ENCODE measurements at places on chromosomes 1 and 21. TPM values are rescaled to one million over a fixed set of nuclear protein-coding genes. Genes with fewer than 3 reads are reported as not detected.

GRCh38 chr1:110493059-110493699 is 25.8 kb downstream of the KCNA10 start:
- DNase-seq, result no peak

- DNase-seq, result peak; percentile 58
Measured at GRCh38 chr1:173122958-173123852, 72.5 kb upstream of the TNFSF18 start.

DNA sequence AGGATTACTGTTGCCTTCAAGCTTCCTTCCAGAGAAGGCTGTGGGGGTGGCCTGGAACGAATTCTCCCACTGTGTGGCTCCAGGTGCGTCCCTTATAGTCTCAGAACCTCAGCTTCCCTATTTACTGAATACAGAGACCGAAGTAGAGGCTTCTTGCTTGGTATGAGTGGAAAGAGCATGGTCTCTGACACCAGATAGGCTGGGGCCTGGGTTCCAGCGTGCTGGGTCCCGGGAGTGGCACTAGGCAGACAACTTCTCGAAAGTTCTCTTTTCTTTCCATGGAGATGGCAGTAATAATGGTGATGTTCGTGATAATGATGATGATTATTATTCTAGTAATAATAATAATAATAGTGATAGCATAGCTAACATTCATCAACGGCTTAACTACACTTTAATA is 161.7 kb downstream of the PTPRU start:
- no peak for DNase-seq

- no peak for DNase-seq
Measured at GRCh38 chr1:53964109-53964508, 18.0 kb downstream of the LRRC42 start.

DNA sequence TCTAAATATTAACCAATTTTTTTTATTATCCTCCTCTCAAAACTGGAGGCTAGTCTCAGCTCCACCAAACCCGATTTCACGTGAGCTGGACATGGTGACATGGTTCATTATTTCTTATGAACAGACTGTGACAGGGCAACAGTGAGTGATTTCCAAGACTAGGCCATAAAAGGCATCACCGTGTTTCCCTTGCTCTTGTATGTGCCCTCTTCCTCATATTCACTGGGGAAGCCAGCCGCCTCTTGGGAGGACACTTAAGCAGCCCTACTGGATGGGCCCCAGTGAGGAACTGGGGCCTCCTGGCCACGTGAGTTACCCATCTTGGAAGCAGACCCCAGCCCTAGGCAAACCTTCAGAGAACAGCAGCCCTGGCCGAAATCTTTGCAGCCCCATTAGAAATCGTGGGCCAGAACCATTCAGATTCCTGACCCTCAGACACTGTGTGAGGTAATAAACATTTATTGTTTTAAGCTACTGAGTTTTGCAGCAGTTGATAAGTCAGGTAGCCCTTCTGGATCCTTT is 105.0 kb downstream of the GALNT2 start:
- DNase-seq, result no peak

DNA sequence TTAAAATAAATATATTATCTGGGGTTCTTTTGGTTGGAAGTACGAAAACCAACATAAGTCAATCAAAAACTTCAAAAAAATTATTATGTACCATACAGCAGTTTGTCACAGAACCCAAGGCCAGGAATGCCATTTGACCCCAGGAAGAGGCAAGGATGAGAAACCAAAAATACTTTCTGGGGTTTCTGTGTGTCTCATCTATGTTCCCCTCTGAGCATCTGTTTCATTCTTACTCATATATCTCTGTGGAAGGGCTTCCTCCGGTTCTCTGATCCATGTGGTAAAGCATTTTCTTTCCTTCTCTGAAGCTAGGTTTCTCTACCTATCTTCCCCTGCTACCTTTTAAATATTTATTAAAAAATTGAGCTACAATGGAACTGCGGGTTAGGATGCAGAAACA is 9.8 kb upstream of the FCRL1 start:
- no peak for DNase-seq

DNA sequence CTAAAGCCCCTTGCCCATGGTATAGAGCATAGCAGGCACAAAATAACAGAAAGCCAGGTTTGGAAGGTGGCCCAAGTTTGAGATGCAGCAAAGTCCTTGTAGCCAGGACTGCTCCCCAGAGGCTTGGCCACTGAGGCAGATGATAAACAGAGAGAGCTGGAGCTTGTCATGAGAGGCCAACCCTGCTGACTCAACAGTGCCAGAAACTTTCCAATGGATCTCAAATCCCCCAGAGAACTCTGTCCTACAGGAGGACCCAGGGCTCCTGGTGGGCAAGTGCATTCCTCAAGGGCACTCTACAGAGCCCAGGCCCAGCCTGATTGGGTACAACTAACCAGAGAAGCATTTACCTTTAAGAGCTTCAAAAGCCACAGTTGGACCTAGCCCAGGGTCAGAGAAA is 280.7 kb downstream of the KCNH1 start:
- no peak for DNase-seq

DNA sequence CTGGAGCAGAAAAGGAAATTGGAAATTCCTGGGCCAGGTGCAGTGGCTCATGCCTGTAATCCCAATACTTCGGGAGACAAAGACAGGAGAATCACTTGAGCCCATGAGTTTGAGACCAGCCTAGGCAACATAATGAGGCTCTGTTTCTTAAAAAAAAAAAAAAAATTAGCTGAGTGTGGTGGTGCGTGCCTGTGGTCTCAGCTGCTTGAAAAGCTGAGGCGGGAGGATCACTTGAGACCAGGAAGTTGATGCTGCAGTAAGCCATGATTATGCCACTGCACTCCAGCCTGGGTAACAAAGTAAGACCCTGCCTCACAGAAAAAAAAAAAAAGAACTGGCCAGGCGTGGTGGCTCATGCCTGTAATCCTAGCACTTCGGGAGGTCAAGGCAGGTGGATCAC is 56.7 kb downstream of the SRSF11 start:
- DNase-seq, result no peak

DNA sequence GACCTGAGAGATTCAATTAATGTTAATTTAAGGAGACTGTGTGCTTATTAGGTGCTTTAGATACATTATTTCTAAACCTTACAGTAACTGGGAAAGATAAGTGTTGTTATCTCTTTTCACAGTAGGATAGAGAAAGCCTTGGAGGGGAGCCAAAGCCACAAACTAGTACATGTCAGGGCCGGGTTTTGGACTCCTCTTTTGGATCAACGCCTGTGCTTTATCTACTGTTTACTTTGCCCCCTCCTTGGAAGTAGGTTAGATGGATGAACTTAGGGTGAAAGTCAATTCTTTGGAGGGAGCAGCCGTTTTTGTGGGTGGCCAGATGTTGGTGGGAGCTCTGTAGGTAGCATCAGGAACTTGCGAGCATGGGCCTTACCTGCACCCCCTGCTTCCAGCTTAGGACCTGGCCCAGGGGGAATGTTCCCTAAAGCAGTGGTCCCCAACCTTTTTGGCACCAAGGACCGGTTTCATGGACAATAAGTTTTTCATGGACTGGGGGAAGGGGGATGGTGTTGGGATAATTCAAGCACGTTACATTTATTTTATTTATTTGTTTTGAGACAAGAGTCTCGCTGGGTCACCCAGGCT is 1.7 kb downstream of the HHAT start:
- DNase-seq, result no peak

- no peak for DNase-seq
Measured at GRCh38 chr1:230037261-230037660, 29.8 kb upstream of the GALNT2 start.

- no peak for DNase-seq
Measured at GRCh38 chr1:59755069-59755685, 59.6 kb upstream of the HOOK1 start.

GRCh38 chr1:172499636-172500141 is 33.3 kb upstream of the SUCO start:
- DNase-seq, result no peak

DNA sequence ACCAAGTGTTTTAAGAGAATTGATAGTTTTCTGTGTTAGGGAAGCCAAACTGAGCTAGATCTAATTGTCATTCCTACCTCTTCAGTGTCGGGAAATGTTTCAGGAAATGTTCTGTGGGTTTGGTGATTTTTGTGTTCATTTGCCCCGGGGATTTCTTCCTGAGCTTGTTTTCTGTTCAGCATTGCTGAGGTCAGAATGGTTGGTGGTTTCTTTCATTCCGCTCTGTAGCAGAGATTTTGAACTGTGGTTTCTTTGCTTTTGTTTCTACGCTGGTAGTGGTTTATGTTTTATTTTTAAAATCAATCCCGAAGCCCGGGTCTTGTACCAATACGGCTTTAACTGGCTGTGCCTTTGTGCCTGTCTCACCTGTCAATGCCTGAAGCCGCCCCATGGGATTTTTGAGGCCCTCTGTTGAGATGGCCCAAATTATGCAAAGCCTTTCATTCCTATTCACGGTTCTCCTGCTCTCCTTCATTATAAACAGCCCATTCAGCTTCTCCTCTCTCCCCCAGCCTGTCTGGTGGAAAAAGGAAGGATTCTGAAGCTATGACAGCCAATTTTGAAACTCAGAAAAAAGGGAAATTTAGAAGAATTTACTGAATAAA is 417.2 kb upstream of the KAZN start:
- no peak for DNase-seq

DNA sequence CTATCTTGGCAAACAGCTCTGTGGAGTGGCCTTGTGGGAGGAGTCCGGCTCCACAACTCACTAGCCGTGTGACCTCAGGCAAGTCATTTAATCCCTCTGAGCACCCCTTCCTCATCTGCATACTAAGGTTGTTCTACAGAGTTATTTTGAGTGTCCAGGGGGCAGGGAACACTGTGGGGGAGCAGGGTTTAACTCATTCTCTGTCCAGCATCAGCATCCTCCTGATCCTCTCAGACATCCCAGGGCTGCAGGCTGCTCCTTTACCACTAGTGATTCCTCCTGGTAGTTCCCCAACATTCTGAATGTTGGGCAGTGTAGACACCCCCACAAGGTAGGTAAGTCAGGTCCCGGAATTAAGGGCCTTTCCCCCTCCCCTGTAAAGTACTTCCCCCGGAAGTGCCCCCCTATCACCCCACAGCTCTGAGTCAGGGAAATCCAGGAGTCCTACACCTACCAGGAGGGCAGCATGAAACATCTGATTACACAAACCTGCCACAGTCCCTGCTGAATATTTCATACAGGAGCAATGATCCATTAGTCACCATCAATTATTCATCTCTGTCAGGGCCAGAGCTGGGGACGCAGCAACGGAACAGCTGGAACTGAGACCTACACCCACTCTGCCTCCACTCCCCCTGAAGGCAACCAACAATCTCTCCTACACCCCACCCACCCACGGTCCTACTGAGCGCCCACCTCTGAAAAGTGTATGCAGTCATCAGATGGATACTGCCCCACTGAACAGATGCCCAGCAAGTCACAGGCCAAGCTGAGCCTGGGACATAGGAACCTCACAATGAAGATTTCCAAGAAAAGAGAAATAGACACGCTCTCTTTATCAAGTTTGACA is 20.5 kb downstream of the SYT2 start:
- DNase-seq, result no peak

DNA sequence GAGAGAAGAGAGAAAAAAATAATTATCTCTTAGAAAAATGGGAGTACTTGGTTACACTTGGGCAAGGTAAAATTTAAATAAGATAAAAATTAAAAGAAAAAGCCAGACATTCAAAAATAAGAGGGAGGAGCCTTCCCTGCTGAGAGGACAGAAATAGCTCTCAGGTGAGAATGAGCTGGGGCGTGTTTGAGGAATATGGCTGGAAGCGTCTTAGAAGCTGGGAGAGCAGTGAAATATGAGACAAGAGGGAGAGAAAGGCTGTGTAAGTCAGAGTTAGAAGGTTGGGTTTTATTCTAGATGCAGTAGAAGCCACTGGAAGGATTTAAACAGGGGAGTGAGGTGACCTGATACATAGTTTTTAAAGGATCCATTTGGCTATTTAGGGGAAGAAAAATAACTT is 154.2 kb upstream of the L1TD1 start:
- DNase-seq, result no peak

DNA sequence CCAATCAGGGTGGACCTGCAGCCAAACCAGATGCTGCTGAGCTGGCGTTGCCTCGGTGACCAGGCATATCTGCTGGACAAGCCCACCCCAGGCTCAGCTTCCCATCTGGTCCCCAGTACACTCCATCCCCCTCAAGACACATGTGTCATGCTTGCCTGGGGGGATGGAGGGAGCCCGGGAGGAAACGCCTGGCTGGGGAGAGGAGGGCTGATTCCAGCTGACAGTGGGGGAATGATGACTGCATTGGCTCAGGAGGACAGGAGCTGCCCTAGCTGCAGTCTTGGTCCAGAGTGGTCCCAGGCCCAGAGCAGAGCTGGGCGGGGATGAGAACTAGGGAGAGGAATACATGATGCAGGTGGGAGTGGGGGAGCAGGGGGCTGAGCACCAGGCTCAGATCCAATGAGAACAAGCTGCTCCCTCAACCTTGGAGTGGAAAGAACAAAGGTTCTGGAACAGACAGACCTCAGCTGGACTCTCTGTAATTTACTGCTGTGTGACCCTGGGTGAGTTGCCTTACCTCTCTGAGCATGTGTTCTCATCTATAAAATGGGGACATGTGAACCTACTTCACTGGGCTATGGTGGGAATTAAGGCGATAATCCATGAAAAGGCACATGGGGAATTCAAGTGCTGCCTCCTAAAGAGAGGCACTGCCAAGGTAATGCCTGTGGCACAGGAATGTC is 23.1 kb upstream of the ECE1 start:
- DNase-seq, result no peak

DNA sequence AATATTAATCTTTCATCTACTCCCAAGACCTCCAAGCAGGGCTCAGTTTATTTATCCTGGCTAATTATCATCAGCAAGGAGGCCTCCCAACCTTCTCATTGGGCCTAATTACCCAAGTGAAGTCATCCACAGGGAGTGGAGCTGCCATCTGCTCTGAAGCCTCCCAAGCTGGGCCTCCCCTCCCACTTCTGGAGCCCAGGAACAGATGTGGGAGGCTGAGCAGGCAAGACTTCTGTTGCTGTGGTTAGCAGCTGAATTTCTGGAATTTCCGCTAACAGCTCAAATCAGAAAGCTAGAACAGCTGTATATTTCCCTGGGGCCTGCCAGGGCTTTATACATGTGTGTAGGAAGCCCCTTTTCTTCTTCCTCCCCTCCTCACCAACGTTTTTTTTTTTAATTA is 127.5 kb downstream of the UCK2 start:
- DNase-seq, result no peak

- no peak for DNase-seq
Measured at GRCh38 chr1:117894078-117894477, 35.3 kb downstream of the GDAP2 start.

SH2D1B gene
- 2.8 TPM for total RNA-seq

PGLYRP3 gene
- total RNA-seq, result not detected

ESRRG gene
- 1.8 TPM for total RNA-seq

GUCA2B gene
- 1.0 TPM for total RNA-seq

OLFML2B gene
- total RNA-seq, result 6.6 TPM

HSD3B2 gene
- not detected for total RNA-seq

KPRP gene
- total RNA-seq, result not detected

GBP5 gene
- total RNA-seq, result 0.25 TPM
